ENCODE measurements at places on chromosomes 6 and 20.

DNA sequence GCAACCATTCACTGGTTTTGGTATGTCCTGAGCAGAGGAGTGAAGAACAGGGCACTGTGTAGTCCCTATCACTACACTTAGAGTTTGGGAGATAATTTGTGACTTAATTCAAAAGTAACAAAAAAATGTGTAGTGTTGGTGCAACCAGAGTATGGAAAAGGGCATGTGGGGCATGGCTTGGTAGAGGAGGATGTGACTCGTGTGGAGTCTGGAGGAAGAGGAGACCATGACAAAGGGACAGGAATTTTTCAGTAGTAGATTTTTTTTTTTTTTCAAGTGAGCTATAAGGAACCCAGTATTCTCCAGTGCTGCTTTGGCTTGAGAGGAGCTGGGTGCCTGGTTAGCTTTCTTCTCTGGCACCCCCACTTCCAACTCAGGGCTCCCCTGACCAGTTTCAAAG lies 5.1 kb downstream of the MTRES1 start:
- no peak for DNase-seq

DNA sequence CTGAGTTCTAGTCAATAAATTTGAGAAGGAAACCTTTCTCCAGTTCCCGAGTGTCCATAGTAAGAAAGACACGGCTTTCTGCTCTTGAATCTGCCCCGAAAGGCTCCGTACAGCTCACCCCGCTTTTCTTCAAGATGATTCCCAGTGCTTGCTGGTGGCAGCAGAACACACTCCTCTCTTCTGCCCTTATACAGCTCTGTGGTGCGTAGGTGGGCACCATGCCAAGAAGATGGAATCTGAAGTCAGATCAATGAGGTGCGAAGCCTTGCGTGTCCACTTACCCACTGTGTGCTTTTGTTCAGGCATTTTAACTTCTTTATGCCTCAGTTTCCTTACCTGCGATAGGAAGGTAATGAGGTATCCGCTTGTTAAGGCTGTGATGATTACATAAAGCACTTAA lies 142.2 kb downstream of the WDR27 start:
- DNase-seq, result no peak

DNA sequence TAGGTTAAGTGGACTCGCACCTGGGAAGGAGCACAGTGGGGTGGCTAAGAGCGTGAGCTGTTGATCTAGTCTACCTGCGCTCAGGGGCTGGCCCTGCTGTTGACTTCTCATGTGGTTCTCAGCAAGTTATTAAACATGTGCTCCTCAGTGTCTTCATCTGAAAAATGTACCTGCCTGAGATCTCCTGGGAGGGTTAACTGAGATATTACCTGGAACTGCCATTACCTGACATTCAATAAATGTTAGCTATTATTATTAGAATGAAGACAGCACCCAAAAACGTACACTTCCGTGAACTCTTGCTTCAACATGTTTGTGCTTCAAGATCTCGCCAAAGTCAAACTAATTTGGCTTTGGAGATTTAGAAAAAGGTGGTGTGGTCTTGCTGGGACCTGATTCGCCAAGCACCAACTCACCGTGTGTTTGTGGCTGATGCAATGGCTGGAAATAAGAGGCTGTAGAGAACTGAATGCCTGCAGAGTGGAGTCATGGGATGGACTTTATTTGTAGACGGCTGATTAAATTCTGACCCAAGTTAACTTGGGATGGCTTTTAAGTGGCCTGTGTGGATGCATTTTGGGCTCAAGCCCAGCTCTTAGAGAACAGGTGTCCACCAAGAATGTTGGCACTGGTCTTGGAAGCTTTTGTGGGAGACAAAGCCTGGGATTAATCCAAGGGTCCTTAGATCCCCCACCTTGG lies 692.9 kb downstream of the QKI start:
- DNase-seq, result no peak

DNA sequence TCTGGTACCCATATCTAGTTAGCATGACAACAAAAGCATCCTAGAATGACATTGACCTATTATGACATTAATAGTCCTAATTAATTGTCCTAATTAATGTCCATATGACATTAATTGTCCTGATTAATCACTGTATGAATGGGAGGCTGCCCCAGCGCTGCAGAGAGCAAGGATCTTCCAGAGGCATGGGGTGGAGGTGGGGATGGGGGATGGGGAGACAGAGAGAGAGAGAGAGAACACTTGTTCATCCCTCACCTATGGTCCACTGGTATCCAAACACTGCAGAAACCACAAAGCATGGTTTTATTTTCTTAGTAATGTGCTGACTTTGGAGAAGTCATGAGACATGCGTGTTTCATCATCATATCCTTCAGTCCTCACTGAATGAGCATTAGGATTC lies 235.1 kb downstream of the FNDC1 start:
- no peak for DNase-seq

- DNase-seq, result no peak
Measured at GRCh38 chr6:126743076-126743475, 375.4 kb upstream of the RSPO3 start.

DNA sequence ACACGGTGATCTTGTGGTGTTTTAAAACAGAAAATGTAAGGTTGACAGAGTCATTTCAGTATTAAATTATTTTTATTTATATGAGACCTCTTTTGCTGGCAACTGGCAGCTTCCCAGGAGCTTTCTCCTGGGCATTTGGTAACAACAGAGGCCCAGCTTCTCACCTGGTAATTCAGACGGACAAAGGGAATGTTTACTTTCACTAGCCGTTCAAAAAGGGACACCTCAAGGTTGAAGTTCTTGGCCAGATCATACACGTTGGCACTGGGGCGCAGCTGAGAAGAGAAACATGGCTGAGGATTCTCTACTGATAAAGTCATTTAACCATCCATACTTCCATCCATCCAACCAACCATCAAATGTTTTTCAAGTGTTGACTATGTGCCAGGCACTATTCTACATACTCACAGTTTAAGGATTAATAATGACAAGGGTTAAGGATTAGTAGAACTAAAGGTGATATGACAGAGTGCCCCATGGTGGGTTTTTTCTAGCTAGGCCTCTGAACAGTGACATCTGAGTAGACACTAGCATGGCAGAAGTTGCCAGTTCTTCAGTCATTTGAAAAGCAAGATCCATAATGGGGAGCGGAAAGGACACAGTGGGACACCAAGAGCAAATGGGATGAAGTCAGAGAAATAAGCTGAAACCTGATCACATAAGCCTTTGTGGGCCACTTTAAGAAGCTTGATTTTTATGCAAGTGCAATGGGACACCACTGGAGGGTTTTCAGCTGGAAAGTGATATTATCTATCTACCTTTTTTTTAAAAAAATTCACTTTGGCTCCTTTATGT lies 25.1 kb downstream of the ZNFX1 start:
- DNase-seq, result no peak

DNA sequence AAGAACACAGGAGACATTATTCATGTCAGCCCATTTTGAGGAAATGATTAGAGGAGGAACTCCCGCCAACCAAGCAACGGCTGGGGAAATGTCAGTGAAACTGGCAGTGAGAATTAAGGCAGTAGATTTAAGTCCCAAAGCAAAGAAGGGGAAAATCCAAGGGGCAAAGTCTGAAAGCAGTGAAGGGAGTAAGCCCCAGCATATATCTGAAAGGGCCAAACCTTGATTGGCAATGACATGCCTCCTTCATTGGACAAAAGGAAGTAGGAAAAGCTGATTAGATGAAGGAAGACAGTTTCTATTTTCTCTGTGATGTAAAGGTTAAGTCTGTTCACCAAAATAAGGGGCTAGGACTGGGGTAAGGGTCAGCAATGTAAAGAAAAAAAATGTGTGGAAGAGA lies 190.3 kb downstream of the RNF144B start:
- no peak for DNase-seq

- no peak for DNase-seq
Measured at GRCh38 chr6:145067430-145067829, 667.9 kb downstream of the EPM2A start.

GRCh38 chr6:147547369-147547902 lies 38.9 kb downstream of the SAMD5 start:
- DNase-seq, result no peak

DNA sequence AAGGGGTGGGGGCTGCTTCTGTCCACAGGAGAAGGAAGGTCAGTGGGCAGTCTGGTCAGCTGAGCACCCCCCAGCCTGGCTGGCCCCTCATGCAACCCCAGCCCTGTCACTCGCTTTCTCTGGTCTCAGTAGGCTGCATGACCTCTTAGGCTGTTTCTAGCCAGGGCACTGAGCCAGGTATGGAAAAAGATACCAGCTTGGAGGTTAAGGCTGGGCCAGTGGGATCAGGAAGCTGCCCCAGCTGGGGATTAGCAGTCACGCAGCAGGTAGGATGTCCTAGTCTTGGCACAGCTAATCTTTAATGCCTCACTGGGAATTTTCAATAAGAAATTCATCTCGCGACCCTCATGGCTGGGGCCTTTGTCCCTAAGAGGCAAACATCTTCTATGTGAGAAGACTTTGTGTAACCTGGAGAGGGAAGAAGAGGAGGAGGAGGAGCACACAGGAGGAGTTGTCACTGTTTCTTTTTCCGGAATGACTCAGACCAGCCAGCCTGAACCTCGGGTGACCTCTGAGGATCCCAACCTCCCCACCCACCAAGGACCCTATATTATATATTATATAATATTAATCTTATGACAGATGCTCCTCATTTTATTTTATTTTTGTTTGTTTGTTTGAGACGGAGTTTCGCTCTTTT lies 2.4 kb upstream of the BPIFA2 start:
- DNase-seq, result no peak

DNA sequence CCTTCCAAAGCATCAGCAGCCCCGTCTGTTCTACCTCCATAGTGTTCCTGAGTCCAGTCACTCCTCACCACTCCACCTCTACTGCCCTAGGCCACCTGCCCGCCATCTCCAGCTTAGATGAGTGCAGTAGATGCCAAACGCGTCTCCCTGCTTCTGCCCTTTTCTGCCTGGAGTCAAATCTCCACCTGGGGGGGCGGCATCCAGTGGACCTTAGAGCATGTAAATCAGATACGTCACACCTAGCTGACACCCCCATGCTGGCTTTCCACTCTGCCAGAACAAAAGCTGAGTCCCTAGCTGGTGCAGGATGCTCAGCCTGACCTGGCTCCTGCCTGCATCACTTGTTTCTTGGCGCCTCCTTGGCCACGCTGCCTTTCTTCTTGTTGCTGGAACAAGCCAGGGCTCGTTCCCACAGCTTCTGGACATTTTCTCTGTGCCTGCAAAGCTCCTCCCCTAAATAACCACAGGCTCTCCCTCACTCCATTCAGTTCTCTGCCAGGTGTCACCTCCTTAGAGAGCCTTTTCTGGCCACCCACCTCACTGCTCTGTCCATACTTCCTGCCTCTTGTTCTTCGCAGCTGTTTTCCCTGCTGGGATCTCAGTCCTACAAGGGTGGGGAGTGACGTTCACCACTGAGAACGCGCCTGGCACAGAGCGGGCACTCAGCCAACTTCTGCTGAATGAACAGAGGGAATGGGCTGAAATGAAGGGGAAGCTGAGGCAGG lies 5.8 kb downstream of the DDR1 start:
- no peak for DNase-seq

GRCh38 chr6:29790626-29791025 lies 37.0 kb upstream of the HLA-G start:
- no peak for DNase-seq

- DNase-seq, result no peak
Measured at GRCh38 chr20:32585011-32585585, at the start of gene NOL4L. Gene NOL4L, minus strand, starts transcription at chr20:32585333. Its CDS starts 443 bp downstream, at chr20:32584890.

GRCh38 chr6:155584006-155584405 lies 128.4 kb upstream of the NOX3 start:
- DNase-seq, result no peak
